Smooth muscle cell of the umbilical artery (primary cell): ENCODE measurements at places on chromosomes 11 and 22. TPM values are rescaled to one million over a fixed set of nuclear protein-coding genes. Genes with fewer than 3 reads are reported as not detected.

APOBEC3F gene
- total RNA-seq, result 3.3 and 6.5 TPM in 2 replicates

SYT12 gene
- 0.14 and 0.30 TPM in 2 replicates for total RNA-seq

GUCD1 gene
- total RNA-seq, result 121 and 138 TPM in 2 replicates

FAM111B gene
- 0.89 and 5.0 TPM in 2 replicates for total RNA-seq

TSPAN18 gene
- 0.14 and 0.30 TPM in 2 replicates for total RNA-seq

RFPL3 gene
- total RNA-seq, result not detected in 2 replicates

FOLR2 gene
- not detected in 2 replicates for total RNA-seq

TRIM51 gene
- total RNA-seq, result not detected in 2 replicates

MRGPRF gene
- total RNA-seq, result 9.8 and 14.7 TPM in 2 replicates

ELF5 gene
- not detected in 2 replicates for total RNA-seq
